ENCODE measurements at places on chromosomes 5 and 9. TPM values are rescaled to one million over a fixed set of nuclear protein-coding genes. Genes with fewer than 3 reads are reported as not detected.
A peak's percentile ranks its signal among the peaks of the same experiment; 100 is the strongest.

SLC1A1 gene
- 3.3 TPM for total RNA-seq

DMGDH gene
- 1.7 TPM for total RNA-seq

RASEF gene
- 9.1 TPM for total RNA-seq

SPATA31A3 gene
- total RNA-seq, result not detected

DNA sequence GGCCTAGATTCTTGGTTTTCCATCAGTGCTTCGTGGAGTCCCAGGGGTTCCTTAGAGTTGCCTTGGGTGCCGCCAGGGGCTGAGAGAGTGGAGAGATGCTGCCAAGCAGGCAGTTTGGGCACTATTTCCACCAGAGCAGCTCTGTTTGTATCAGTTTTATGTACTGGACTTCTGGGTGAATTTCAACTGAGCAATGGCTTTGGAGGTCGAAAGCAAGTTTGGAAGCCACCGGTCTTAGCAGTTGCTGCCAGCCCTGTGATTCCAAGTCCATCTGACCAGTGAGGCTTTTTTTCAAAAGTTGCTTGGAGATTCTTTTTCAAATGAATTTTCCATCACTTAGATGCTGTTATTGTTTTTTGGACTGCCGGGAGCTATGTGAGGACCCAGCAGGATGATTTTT, 68.5 kb downstream of the ANGPTL2 start:
- H3K27ac ChIP-seq, result peak overlapping the region; percentile 75
- H3K4me1 ChIP-seq, result peaks cover 36% of the 10 kb centered on the region
- H3K27me3 ChIP-seq, result no peaks in the 10 kb centered on the region

- no peak overlapping the region for H3K27ac ChIP-seq
- H3K27me3 ChIP-seq, result no peaks in the 10 kb centered on the region
- no peaks in the 10 kb centered on the region for H3K36me3 ChIP-seq
- DNase-seq, result no peak
- no peak overlapping the region for H3K4me3 ChIP-seq
Measured at GRCh38 chr5:166014256-166014655, 2277.2 kb upstream of the WWC1 start.

GRCh38 chr5:155631116-155631515, 617.6 kb downstream of the KIF4B start:
- no peaks in the 10 kb centered on the region for H3K4me1 ChIP-seq
- DNase-seq, result no peak
- no peak overlapping the region for H3K27ac ChIP-seq
- H3K4me3 ChIP-seq, result no peak overlapping the region

DNA sequence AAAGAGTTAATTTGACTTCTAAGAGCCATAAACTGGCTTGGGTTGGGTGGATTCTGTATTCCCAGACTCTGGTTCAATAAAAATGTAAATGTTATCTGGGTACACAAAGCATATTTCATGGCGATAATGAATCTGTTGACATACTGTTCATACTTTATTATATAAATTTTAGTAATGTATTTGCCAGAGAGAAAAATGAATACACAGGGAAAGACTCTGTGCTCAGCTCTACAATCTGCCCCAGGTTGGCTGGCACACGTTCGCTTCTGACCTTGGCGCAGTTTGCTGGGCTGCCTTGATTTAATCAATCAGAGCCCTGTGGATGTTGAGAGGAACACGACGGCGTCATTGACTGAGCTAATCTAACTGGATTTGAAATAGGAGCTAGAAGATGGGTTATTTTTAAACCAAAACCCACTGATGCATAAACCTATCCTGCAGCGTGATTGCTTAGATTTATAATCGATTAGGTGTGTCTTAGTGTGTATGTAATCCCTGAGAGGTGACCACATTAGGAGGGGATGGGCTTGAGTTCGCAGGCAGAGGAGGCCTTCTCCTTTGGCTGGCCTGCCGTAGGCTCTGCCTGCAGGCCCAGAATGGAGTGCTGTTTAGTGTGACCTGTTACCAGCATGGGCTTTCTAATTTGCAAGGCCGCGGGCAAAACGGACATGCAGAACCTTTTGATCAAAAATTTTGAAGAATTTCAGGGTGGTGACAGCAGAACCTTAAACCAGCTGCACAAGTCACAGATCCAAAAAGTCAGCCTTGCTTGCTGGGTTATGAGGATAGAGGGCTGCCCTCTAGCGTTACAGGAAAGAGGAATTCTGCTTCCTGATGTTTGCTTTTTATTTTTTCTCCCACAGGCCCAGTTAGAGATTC, 3.9 kb upstream of the ADCY2 start:
- H3K4me3 ChIP-seq, result no peak overlapping the region
- DNase-seq, result no peak
- H3K27me3 ChIP-seq, result peaks cover 6% of the 10 kb centered on the region
- no peak overlapping the region for H3K27ac ChIP-seq
- H3K4me1 ChIP-seq, result peaks cover 6% of the 10 kb centered on the region
- H3K36me3 ChIP-seq, result no peaks in the 10 kb centered on the region

DNA sequence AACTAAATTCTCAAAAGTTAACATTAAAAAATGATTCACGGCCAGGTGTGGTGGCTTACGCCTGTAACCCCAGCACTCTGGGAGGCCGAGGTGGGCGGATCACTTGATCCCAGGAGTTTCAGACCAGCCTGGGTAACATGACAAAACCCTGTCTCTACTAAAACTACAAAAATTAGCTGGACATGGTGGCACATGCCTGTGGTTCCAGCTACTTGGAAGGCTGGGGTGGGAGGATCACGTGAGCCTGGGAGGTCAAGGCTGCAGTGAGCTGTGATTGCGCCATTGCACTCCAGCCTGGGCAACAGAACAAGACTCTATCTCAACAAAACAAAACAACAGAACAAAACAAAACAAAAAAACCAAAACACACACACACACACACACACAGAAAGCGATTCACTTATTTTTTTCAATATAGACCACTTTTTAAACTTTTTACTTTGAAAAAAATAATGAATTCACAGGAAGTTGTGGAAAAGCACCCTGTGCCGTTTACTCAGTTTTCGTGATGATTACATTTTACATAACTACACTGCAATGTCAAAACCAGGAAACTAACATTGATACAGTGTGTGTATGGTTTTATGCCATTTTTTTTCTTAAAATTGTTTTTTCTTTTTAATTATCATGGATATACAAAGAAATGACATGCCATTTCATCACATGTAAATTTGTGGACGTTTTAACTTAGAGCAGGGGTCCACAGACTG, 73.7 kb downstream of the TENT4A start:
- no peaks in the 10 kb centered on the region for H3K4me1 ChIP-seq
- no peak overlapping the region for H3K27ac ChIP-seq
- DNase-seq, result no peak
- no peaks in the 10 kb centered on the region for H3K36me3 ChIP-seq
- no peaks in the 10 kb centered on the region for H3K27me3 ChIP-seq

DNA sequence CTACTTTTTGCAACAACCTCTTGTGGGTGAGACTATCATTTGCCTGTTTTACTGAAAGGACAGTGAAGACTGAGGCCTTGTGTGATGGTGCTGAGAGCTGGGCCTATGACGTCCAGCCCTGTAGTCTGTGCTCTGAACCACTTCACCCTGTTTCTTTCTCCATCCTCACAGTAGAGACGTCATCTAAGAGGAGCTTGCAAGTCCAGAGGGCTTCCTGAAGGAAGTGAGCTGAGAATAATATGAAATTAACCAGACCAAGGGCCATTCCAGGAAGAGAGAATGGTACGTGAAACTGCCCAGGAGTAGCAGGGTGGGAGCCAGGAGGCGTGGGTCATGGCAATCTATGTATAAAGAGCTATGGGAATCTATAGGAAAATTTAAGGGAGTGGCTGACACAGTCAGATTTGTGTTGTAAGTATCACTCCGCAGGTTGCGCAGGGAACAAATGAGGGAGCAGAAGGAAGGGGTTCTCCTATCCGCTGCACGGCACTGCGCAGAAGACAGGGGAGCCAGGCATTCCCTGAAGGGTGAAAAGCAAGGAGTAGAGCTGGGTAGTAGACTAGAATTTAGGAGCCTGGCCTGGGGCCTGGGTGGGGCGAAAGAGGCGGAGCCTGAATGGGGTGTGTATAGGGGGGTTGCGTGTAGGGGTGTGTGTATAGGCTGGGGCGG, 596 bp upstream of the FGFR4 start:
- DNase-seq, result no peak
- H3K36me3 ChIP-seq, result no peaks in the 10 kb centered on the region
- H3K27ac ChIP-seq, result peak overlapping the region; percentile 9
- H3K27me3 ChIP-seq, result no peaks in the 10 kb centered on the region

DNA sequence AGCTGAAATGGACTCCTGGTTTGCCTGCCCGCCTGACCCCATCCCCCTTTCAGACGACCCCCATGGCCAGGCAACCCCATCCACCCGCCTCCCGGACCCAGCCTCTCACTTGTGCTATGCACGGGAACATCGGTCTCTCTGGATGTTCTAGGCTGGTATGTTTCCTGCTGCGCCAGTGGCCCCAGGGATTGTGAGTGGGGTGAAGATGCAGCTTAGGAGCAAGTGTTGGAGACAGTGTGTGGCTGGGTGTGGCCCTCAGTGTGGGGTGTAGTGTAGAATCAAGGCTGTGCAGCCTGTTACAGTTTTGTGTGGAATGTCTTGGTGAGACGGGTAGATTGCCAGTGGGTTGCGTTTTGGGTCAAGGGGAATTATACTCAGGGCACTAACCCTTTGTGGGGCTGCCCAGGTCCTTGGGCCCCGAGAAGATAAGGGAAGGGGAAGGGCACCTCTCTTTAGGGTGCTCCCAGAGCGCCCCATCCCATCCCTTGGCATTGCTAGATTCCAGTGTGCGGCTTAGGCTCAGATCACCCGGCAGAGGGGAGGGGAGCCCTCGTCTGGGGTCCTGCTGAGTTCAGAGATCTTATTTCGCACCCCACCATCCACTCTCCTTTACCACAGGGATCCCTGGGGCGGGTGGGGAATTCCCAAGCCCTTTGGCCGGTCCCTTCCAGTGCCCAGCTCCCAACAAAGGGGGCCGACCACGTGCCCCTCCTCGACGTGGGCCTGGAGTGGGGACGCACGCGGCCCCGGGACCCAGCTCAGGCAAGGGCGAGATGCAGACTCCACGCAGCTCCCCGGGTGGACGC, 4.6 kb downstream of the IER5L start:
- peaks cover 58% of the 10 kb centered on the region for H3K4me1 ChIP-seq
- H3K4me3 ChIP-seq, result peak overlapping the region; percentile 75
- H3K27me3 ChIP-seq, result no peaks in the 10 kb centered on the region
- no peaks in the 10 kb centered on the region for H3K36me3 ChIP-seq
- peak overlapping the region; percentile 100 for H3K27ac ChIP-seq

DNA sequence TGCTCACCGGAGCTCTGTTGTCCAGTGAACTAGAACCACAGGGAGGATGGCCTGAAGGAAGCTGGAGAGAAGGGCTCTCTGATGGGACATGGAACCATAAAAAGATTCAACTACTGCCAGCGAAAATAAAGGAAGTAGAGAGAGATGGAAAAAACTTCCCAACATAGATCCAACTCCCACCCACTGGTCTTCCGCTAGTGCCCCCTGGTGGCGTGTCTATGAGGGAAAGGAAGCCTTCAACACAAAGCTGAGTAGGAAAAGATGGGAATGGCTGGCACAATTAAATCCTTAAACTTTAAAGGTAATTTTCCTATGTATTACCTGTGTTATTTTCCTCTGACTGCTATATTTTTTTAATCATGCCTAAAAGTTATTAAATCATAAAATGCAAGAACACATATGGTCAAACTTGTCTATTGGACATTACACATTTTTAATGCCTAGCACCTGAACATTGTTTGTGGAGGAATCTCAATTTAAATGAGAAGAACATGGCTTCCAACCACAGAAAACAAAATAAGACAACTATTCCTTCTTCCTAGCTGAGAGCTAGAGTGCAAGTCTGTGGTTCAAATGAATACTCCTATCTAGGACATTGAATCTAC, 51.5 kb downstream of the CEP120 start:
- H3K27me3 ChIP-seq, result no peaks in the 10 kb centered on the region
- no peak overlapping the region for H3K27ac ChIP-seq
- no peaks in the 10 kb centered on the region for H3K4me1 ChIP-seq
- H3K4me3 ChIP-seq, result no peak overlapping the region
- no peaks in the 10 kb centered on the region for H3K36me3 ChIP-seq
- DNase-seq, result no peak
